ENCODE measurements at places on chromosomes 7 and 10. TPM values are rescaled to one million over a fixed set of nuclear protein-coding genes. Genes with fewer than 3 reads are reported as not detected.
A peak's percentile ranks its signal among the peaks of the same experiment; 100 is the strongest.

GRCh38 chr7:85750454-85750949 is 563.6 kb upstream of the SEMA3D start:
- no peak overlapping the region for H3K4me3 ChIP-seq
- H3K27ac ChIP-seq: no peak overlapping the region
- no peaks in the 10 kb centered on the region for H3K27me3 ChIP-seq
- no peaks in the 10 kb centered on the region for H3K36me3 ChIP-seq
- peaks cover 10% of the 10 kb centered on the region for H3K4me1 ChIP-seq

DNA sequence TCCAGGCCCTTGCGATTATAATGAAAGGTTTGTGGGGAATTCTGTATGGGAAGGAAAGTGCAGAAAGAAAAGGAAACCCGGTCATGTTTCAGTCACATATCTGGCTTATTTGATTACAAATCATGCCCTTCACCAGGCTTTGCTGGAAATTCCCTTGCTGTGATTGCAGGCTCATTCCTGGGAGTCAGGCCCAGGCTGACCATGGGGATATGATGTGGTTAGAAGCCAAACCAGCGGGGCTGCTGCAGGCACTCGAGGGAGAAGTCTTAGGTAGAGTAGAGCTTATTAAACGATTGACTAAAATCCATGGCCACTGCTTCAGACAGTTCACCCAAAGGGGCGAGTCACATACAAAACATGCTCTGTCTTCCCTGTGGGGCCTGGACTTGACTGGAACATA is 16.2 kb downstream of the PKD1L1 start:
- DNase-seq: no peak
- H3K4me3 ChIP-seq: no peak overlapping the region
- no peaks in the 10 kb centered on the region for H3K36me3 ChIP-seq
- no peaks in the 10 kb centered on the region for H3K27me3 ChIP-seq
- H3K4me1 ChIP-seq: no peaks in the 10 kb centered on the region
- no peak overlapping the region for H3K27ac ChIP-seq

- H3K4me3 ChIP-seq: peak overlapping the region; percentile 72
- H3K36me3 ChIP-seq: peaks cover 19% of the 10 kb centered on the region
- peaks cover 69% of the 10 kb centered on the region for H3K4me1 ChIP-seq
- no peak for DNase-seq
- no peak overlapping the region for H3K27ac ChIP-seq
- H3K27me3 ChIP-seq: no peaks in the 10 kb centered on the region
Measured at GRCh38 chr7:50783801-50784507, 1.3 kb upstream of the GRB10 start.

DNA sequence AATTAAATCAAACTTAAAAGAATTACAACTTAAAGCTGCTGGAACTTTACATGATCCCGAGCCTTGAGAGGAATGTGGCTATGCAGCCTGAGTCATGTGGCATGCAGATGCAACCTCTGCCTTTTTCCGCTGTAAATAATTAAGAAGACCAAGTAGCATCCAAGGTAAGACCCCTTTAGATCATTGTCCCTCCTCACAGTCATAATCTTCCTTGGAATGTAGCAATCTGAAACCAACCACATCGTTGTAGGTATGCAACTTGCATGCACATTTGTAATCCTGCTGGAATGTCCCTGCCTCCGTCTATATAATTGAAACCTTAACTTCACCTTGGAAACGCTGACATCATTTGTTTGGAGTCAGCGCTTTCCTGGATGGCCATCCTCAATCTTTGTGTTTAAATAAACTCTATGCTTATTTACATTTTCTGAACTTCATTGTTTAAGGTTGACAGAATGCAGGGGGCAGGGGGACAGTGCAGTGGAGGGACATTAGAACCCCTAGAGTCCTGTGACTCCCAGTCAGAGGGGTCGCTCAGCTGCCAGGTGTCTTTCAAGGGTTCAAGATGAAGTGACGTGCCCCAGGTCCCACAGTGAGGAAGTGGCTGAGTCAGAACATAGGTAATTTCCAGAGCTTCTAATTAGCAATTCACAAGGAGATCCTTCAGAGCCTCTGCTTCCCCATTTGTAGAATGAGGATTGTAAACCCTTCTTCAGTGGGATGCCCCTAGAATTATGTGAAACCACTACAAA is 110.7 kb downstream of the RALA start:
- H3K4me1 ChIP-seq: peaks cover 35% of the 10 kb centered on the region
- DNase-seq: peak; percentile 38
- peak overlapping the region; percentile 98 for H3K27ac ChIP-seq
- peak overlapping the region; percentile 94 for H3K4me3 ChIP-seq
- peaks cover 31% of the 10 kb centered on the region for H3K36me3 ChIP-seq
- no peaks in the 10 kb centered on the region for H3K27me3 ChIP-seq

DNA sequence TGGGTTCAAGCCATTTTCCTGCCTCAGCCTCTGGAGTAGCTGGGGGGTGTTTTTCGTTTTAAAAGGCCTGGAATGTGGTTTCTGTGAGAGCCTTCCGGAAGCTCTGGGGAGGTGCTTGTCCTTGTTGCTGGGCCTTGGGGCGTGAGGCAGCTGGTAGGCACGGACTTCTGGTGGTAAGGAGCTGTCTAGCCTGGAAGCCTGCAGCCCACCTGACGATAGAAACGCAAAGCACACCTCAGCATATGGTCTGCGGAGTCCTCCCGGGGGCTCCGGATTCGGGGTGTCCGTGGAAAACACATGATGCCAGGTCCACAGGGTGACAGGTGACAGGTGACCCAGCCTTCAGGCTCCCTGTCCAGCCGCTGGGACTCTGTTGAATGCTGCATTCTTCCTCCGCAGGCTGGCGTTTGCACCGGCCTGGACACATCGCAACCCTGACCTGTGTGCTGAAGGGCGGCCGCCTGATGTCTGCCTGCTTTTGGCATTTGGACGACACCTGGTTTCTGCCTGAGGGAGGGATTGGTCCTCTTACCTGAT is 37.3 kb downstream of the INPP5A start:
- no peaks in the 10 kb centered on the region for H3K27me3 ChIP-seq
- H3K4me1 ChIP-seq: peaks cover 29% of the 10 kb centered on the region
- peak; percentile 37 for DNase-seq
- peak overlapping the region; percentile 77 for H3K27ac ChIP-seq

GRCh38 chr7:4715410-4715776 is 33.3 kb downstream of the FOXK1 start:
- no peak overlapping the region for H3K4me3 ChIP-seq
- no peaks in the 10 kb centered on the region for H3K27me3 ChIP-seq
- no peak overlapping the region for H3K27ac ChIP-seq
- peaks cover 20% of the 10 kb centered on the region for H3K4me1 ChIP-seq
- DNase-seq: no peak

- H3K27me3 ChIP-seq: no peaks in the 10 kb centered on the region
- no peak overlapping the region for H3K4me3 ChIP-seq
- DNase-seq: no peak
- no peak overlapping the region for H3K27ac ChIP-seq
Measured at GRCh38 chr7:46459942-46460341, 538.9 kb upstream of the IGFBP3 start.

- no peaks in the 10 kb centered on the region for H3K36me3 ChIP-seq
- no peak for DNase-seq
- H3K27ac ChIP-seq: no peak overlapping the region
- no peaks in the 10 kb centered on the region for H3K4me1 ChIP-seq
- H3K27me3 ChIP-seq: no peaks in the 10 kb centered on the region
Measured at GRCh38 chr7:87027900-87028299, 31.6 kb downstream of the ELAPOR2 start.

DNA sequence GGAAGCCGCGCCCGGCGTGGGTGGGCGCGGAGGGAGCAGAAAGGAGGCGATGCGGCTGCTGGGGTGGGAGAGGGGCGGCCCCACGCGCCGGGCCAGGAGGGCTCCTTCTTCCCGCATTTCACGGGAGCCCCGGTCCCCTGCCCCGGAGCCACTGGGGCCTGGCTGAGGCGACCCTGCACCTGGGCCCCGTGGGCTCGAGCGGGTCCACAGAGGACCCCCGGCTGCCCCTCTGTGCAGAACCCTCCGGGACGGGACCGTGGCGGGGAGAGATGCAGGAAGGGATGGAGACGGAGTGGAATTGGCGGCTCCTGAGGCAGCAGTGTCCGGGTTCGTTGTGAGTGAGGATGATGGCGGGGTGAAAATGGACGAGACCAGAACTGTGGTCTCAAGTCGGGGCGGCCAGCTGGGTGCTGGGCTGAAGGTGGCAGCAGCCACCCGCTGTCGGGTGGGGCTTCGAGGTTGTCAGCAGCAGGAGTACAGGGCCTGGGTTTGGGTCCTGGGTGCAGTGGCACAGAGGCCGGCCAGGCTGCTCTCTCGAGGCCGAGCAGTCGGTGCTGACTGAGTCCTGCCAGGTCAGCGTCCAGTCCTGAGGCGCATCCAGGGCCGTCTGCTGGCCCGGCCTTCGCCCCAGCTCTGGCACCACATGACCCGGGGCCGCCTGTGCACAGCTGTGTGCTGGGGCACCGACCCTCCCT is 80.4 kb downstream of the VIPR2 start:
- H3K27me3 ChIP-seq: peaks cover 5% of the 10 kb centered on the region
- H3K4me3 ChIP-seq: no peak overlapping the region
- H3K4me1 ChIP-seq: no peaks in the 10 kb centered on the region

DNA sequence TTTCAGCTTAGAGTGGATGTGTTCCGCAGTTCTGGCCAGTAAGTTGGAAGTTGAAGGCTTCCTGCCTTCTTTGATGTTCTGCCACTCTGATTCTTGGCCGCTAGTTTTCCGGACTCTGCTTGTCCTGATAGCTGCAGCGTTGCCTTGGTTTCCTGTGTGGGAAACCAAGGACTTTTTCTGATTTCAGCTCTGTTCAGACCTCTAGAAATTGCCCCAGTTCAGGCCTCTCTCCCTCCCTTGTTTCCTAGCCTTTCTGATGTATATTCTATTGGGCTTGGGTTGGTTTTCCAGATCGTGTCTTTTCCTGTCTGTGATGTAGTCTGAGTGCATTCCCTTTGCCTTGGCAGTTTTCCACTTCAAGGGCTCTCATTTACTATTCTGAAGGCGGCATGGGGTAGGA is 318.7 kb downstream of the BBS9 start:
- H3K4me3 ChIP-seq: no peak overlapping the region
- DNase-seq: no peak
- no peaks in the 10 kb centered on the region for H3K27me3 ChIP-seq

DNA sequence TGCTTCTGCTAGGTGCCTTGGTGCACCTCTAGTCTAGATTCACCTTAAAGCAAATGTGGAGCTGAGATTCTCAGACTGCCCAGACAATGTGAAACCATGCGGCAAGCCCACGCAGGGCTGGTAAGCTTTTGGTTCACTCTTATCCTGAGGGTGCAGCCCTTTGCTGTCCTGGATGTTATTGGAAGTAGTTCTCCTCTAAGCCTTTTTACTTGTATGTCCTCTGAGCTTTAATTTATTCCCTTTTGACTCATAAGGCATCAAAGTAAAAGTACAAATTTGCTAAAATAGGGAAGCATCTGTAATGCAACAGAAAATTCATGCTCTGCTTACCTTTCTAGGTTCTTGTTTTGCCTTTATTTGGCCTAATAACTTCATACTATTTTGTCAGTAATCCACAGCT is 186.8 kb downstream of the MACC1 start:
- no peaks in the 10 kb centered on the region for H3K36me3 ChIP-seq
- no peaks in the 10 kb centered on the region for H3K27me3 ChIP-seq
- DNase-seq: no peak
- no peak overlapping the region for H3K4me3 ChIP-seq
- H3K4me1 ChIP-seq: no peaks in the 10 kb centered on the region

- H3K4me1 ChIP-seq: peaks cover 32% of the 10 kb centered on the region
- peak; percentile 60 for DNase-seq
- H3K4me3 ChIP-seq: peak overlapping the region; percentile 9
- H3K36me3 ChIP-seq: no peaks in the 10 kb centered on the region
Measured at GRCh38 chr7:48139459-48139858, 31.8 kb upstream of the ABCA13 start.

GRCh38 chr10:60417024-60417423 is 27.3 kb upstream of the ANK3 start:
- H3K27ac ChIP-seq: no peak overlapping the region
- H3K4me3 ChIP-seq: no peak overlapping the region
- no peaks in the 10 kb centered on the region for H3K27me3 ChIP-seq
- H3K36me3 ChIP-seq: no peaks in the 10 kb centered on the region
- DNase-seq: no peak

DNA sequence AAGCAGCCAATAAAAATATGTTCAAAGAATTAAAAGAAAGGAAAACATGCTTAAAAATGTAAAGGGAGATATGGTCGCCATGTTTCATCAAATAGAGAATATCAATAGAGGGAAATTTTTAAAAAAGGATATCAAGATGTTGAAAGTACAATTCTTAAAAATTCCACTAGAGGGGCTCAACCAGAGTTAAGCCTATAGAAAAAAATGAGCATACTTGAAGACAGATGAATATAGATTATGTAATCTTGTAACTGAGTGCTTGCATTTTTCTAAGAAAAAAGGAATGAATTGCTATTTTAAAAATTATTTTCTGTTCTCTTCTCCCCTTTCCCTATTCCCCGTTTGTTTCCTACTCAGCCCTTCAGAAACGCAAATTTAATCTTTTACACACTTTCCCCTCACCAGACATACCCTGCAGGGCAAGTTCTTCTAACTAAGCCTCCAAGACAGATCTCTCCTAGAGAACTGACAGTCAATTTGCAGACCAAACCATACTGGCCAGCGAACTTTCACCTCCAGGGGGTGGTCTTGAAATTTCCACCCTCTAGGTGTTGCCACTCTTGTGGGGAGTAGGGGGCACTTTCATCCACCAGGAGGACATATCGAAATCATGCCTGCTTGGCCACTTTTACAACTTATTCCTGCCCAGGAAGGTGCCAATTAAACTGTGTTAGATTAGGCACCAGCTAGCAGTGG is 67.7 kb downstream of the NSUN6 start:
- DNase-seq: no peak
- H3K27ac ChIP-seq: no peak overlapping the region
- H3K4me1 ChIP-seq: no peaks in the 10 kb centered on the region
- H3K36me3 ChIP-seq: peaks cover 5% of the 10 kb centered on the region

GRCh38 chr7:129298268-129298893 is 73.6 kb downstream of the AHCYL2 start:
- no peak overlapping the region for H3K4me3 ChIP-seq
- H3K36me3 ChIP-seq: no peaks in the 10 kb centered on the region
- H3K27ac ChIP-seq: no peak overlapping the region
- H3K27me3 ChIP-seq: no peaks in the 10 kb centered on the region
- peak; percentile 55 for DNase-seq

GRCh38 chr7:132516042-132516840 is 60.0 kb downstream of the PLXNA4 start:
- no peak for DNase-seq
- no peak overlapping the region for H3K4me3 ChIP-seq
- H3K27ac ChIP-seq: no peak overlapping the region
- H3K4me1 ChIP-seq: no peaks in the 10 kb centered on the region

GRCh38 chr10:29414501-29414900 is 125.6 kb downstream of the LYZL1 start:
- H3K4me1 ChIP-seq: no peaks in the 10 kb centered on the region
- peaks cover 10% of the 10 kb centered on the region for H3K36me3 ChIP-seq
- no peaks in the 10 kb centered on the region for H3K27me3 ChIP-seq
- H3K27ac ChIP-seq: no peak overlapping the region

- peaks cover 73% of the 10 kb centered on the region for H3K4me1 ChIP-seq
- DNase-seq: peak; percentile 57
- H3K27ac ChIP-seq: peak overlapping the region; percentile 82
- H3K4me3 ChIP-seq: peak overlapping the region; percentile 64
- no peaks in the 10 kb centered on the region for H3K27me3 ChIP-seq
Measured at GRCh38 chr7:22564511-22565045, 64.6 kb upstream of the STEAP1B start.

The CTAGE6 gene
- not detected for total RNA-seq

The FAM13C gene
- total RNA-seq: not detected

The PDZD7 gene
- total RNA-seq: 1.3 TPM

The AKR1C8 gene
- total RNA-seq: not detected

The XRCC2 gene
- total RNA-seq: 23.1 TPM

The HOXA1 gene
- total RNA-seq: 0.44 TPM

The SEMA3E gene
- 21.8 TPM for total RNA-seq

The NANOS1 gene
- 6.8 TPM for total RNA-seq

The OR2A12 gene
- total RNA-seq: not detected

The FOXI2 gene
- total RNA-seq: not detected

The CALML3 gene
- total RNA-seq: not detected

Measured in Calu3 (cell line).